ENCODE measurements at places on chromosomes 2 and 18.

GRCh38 chr2:26934335-26934724, 36.1 kb upstream of the MAPRE3 start:
- no peak for DNase-seq

DNA sequence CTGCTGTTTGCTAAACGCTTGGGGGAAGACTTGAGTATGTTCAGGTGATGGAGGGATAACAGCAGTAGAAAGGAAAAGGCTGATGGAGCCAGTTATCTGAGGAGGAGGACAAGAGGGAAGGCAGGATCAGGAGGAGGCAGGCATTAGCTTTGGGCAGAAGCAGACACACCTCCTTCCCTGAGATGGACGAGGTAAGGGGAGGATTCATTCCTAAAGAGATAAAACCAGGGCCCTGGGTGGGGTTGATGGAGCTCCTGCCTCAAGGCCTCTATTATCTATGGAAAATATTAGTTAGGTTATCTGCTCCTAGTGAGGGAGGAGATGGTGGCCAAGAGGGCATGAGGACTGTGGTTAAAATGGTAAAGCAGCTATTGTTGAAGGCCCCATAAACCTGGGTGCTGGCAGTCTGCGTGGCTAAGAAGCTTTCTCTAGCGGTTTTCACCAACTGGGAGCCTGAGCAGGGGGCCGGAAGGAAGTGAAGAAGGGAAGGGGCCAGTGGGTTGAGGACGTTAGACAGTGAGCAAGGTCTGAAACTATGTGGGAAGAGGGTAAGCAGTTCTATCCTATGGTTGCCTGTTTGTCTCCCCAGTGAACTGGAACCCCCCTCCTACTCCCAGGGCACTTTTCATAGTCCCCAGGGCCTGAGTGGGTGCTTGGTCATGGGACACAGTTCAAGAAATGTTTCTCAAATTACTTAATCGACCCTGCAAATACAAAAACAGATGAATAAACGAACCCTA, 56.6 kb upstream of the HK2 start:
- no peak for DNase-seq

GRCh38 chr18:54956506-54956905, 2.8 kb downstream of the CCDC68 start:
- no peak for DNase-seq

DNA sequence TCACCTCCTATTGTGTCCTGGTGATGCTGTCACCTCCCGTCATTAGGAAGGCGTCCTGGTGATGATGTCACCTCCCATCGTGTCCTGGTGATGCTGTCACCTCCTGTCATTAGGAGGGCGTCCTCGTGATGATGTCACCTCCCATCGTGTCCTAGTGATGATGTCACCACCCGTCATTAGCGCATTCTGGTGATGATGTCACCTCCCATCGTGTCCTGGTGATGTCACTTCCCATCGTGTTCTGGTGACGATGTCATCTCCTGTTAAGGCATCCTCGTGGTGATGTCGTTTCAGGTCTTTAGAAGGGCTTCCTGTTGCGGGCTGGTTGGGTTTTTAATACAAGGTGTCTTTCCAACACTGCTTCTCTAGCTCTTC, 40.7 kb downstream of the CTDP1 start:
- DNase-seq, result no peak

- no peak for DNase-seq
Measured at GRCh38 chr18:78773819-78774218, 205.8 kb upstream of the SALL3 start.

DNA sequence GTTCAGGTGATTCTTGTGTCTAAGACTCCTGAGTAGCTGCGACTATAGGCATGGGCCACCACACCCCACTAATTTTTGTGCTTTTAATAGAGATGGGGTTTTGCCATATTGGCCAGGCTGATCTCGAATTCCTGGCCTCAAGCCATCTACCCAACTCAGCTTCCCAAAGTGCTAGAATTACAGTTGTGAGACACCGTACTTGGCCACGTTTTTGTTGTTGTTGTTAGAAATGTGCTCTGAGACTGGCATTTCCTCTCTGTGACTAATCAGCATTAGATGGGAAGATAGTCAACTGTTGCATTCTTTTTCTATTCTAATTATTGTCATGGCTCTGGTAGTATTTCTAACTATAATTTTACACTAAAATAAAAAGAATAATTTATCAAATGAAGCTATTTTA, 191.7 kb downstream of the CAMKMT start:
- DNase-seq, result no peak

GRCh38 chr2:46747297-46747818, 168.2 kb downstream of the MCFD2 start:
- no peak for DNase-seq

- no peak for DNase-seq
Measured at GRCh38 chr18:23968638-23969604, 45.6 kb upstream of the TTC39C start.

DNA sequence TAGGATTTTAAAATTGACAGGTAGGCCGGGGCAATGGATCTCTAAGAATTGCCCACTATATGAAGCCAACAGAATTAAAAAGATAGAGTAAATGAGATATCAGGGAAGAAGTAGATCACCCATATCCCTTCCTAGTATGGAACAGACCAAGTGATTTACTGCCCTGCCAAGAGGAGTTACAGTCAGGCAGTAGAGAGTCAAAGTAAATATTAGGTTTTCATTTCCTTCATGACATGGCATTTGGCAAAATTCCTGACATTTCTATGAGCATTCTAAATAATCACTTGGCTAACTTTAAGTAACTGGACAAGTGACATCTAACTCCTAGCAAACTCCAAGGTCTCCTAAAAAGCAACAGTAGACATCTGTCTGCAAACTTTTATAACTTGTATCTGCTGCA, 33.5 kb downstream of the GALNT5 start:
- DNase-seq, result no peak

- peak; percentile 36 for DNase-seq
Measured at GRCh38 chr2:133886735-133887675, 318.7 kb upstream of the NCKAP5 start.

DNA sequence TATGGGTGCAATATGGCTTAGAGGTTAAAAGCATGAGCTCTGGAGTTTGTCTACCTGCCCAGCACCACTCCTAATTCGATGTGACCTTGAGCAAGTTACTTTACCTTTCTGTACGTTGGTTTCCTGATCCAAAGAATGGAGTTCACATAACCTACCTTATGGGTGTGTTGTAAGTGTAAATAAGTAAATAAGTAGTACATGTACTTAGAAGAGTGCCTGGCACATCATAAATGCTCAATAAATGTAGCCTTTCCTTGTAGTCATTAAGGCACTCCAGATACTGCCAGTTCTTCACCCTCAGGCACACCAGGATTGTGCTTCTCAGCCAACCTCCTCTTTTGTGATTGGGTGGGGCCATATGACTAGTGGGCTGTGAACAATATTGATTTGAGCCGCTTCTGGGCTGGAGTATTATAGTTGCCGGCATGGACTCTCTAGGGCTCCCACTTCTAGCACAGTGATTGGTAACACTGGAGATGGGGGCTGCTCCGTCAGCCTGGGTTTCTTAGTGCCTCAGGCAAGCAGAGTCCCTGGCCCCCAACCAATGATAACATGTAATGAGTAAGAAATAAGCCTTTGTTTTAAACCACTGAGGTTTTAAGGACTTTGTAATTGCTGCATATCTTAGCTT, 101.7 kb upstream of the NOSTRIN start:
- DNase-seq, result no peak

GRCh38 chr2:85561280-85562212, at the start of gene GGCX:
TSS of gene GGCX (minus strand) at chr2:85561493. CDS start at chr2:85561428, 65 bp downstream.
- DNase-seq, result peak; percentile 94

DNA sequence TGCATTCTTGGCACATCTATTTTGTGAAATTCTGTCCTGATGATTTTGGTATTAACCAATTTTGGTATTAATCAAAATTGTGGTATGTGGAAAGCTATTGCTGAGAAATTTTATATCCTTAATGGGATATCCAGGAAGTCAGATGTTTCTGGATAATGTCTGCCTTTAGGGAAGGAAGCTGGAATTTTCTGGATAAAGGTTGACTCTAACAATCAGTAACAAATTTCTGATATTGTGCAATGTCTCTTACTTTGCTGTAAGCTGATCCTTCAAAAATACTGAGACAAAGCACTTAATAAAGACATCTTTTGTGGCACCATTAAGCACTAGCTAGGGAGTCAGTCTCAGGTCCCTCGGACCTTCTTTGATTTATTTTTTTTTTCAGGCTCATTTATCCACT, 100.8 kb upstream of the UGP2 start:
- no peak for DNase-seq

- DNase-seq, result no peak
Measured at GRCh38 chr18:76495006-76495370, at the start of gene ZNF516. TSS of gene ZNF516 (minus strand) at chr18:76495242. CDS start at chr18:76443054, 52,188 bp downstream.

DNA sequence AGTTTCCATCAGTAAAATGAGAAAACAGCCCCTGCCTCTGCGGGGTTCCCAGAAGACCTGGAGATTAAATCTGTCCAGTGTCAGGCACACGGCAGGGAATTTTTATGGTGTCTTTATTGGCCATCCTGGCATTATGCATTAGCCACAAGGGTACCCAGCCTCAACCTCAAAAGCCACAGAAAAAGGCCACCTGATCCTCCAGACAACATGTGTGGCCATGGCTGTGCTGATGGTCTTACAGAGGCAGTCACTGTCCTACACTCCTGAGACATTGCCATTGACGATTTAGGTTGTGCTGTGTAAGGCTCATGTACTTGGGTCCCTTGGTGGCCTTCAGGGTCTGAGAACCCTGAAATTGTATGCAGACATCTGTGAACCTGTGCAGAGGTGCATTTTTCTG, 115.6 kb downstream of the SMAD7 start:
- DNase-seq, result no peak

DNA sequence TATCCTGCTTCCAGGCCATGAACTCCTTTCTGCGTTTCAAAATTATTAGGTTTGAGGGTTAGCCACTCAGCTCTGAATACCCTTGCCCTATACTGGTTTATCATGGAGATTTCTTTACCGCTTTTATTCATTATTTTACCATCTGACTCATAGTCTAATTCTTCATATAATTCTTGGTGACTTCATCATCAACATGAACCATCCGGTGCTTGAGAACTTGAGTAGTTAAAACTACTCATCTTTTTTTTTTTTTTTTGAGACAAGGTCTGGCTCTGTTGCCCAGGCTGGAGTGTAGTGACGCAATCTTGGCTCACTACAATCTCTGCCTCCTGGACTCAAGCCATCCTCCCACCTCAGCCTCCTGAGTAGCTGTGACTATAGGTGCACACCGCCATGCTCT, 94.2 kb upstream of the LHCGR start:
- no peak for DNase-seq

DNA sequence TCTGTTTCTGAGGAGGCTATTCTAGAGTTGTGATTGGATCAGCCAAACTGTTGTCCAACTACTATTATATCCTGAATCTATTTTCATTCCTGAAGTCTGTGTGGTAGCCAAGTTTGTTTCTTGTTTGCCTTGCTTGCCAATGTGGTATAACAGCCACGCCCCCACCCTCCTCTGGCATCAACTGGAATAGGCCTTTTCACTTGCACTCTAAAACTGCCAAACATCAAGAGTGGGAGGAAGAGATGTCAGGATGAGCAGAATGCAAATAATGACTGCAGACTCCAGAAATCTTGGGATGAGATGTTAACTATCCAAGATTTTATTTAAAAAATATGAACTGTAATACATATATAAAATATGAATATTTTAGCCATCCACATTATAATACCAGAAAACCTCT, 246.1 kb downstream of the NRXN1 start:
- DNase-seq, result no peak

DNA sequence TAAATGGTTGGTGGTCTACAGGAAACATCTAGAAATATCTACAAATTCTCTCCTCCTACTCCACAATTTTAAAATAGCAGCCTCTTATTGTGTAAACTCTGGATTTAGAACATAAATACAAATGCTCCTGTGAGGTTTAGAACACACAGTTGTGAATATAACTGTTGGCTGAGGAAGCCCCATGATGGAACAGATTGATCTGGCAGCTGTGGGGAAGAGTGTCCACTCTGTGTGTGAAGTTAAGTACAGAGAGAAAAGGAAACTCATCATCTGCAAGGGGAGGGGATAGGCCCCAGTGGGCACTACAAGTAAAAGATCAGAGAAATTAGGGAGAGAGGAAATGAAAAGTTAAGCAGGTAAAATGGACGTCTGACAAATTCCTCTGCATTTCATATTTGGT, 422.7 kb upstream of the FSHR start:
- DNase-seq, result no peak

- peak; percentile 39 for DNase-seq
Measured at GRCh38 chr2:74502720-74503505, 3.5 kb upstream of the LBX2 start.

- no peak for DNase-seq
Measured at GRCh38 chr2:120888851-120889250, 153.2 kb downstream of the GLI2 start.

- DNase-seq, result peak; percentile 0
Measured at GRCh38 chr18:6729247-6730091, at the start of gene ARHGAP28. TSS of gene ARHGAP28 (plus strand) at chr18:6729716. CDS start at chr18:6729822, 106 bp downstream.

- no peak for DNase-seq
Measured at GRCh38 chr2:224099861-224100643, 61.0 kb upstream of the SERPINE2 start.

DNA sequence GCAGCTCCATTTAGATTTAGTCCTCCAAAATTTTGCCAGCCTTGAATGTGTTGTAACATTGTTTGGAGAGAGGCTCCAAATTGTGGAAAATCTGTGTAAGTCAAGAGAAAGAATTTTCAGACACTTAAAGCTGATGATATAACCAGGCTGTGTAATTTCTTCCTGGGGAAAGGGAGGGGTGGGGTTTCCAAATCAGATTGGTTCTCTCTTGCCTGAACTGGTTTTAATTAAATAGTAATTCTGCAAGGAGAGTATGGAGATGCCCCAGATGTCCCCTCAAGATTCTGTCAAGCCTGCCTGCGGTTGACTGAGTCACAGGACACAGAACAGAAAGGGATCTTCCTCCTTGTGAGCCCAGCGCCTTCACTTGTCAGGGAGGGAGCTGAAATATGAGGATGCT, 54.5 kb downstream of the C18orf63 start:
- DNase-seq, result no peak

- no peak for DNase-seq
Measured at GRCh38 chr18:62967089-62967488, 251.7 kb downstream of the PHLPP1 start.

DNA sequence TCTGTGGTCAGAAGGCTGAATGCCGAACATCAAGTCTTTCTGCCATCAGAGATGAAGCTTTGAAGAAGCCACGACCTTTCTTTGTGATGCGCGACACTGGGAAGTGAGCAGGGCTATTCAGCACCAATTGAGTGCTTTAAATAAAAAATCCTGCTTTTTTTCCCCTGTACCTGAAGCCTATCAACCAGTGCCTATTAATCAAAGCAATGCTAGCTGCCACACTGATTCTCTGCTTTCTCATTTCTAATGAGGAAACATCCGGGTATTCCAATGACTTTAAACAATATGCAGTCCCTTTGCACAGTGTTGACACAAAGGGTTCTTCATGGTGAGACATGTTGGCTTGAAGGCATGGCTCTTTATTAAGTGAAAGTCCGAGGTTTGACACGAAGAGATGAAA, 88.0 kb downstream of the GALR1 start:
- no peak for DNase-seq

DNA sequence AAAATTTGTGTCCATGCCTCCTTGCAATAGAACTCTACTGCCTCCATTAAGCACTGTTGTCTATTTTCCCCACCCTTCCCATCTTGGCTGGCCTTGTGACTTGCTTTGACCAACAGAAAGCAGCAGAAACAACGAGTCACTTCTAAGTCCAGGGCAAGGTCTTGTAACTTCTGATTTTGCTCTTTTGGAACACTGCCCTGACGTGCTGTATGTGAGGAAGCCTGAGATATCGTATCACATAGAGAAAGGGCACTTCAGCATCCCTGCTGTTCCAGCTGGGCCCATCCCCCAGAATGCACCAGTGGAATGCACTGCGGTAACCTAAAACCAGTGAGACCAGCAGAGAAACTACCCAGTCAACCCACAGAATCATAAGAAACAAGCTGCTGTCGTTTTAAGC, 28.1 kb downstream of the NCKAP1 start:
- no peak for DNase-seq

- DNase-seq, result no peak
Measured at GRCh38 chr18:76988031-76988826, 144.4 kb downstream of the MBP start.

Data from stimulated activated CD4-positive, alpha-beta T cell treated with anti-CD3 and anti-CD28 coated beads, Interleukin-4, amount 100 ng/mL, for 48 hours (primary cell).